Neural progenitor cell (in vitro differentiated cells): ENCODE measurements at places on chromosomes 1 and 21.

GRCh38 chr1:46772571-46772970, 26.3 kb upstream of the CYP4B1 start:
- DNase-seq: no peak

GRCh38 chr1:20787840-20788795, 1.0 kb upstream of the HP1BP3 start:
- DNase-seq: peak; percentile 23

- no peak for DNase-seq
Measured at GRCh38 chr1:185059950-185060571, 14.7 kb downstream of the RNF2 start.

DNA sequence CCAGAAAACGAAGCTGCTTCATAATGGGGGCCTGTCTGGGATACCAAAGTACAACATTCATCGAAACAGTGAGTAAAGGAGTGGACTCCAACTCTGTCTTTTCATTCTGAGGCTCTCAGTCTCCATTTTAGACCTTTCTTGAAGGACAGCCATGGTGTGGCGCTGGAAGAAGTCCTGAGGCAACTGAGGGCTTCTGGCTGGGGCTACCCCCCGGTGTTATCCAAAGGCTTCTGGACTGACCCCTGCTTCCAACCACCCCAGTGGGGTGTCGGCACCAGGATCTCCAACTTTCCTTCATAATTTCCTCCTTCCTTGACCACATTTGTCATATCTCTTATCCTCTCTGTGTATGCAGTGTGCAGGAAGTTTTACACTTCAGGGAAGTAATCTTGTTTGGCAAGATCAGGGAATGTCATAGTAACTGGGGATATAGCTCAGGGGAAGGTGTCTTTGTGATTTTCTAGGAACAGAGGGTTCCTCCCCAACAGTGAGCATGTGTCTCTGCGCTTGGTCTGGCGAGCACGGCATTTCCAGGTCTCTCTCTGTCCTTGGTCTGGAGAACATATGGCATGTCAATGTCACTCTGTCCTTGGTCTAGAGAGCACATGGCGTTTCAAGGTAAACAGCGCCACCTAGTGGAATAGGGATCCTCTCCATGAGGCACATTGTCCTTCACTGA, 19.4 kb upstream of the BSDC1 start:
- peak; percentile 79 for DNase-seq

DNA sequence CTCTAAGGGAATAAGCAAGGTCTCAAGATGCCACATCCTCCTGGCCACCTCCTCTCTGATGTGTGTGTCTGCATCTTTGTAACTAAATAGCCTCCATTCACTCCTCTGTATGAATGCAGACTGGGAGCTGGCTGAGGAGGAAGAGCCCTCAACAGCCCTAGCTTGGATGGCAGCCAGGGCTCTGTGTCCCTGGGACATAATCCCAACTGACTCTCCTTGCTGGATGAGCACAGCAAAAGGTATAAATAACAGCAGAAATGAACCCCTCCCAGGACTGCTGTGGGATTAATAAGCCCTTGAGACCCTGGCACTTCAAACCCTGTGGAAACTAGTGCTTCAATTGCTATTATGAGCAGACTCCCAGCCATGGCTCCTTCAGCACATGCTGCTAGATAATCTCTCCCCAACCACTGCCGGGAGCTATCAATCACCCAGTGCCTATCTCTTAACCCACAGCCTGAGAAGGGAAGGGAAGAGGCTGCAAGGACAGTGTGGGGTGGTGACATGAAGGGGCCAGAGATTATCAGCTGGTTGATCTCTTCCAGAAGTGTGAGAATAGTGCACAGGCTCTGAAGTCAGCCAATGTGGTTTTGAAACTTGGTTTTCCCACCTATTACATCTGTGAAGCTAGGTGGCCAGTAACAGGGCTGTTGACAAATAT, 152.2 kb downstream of the TNR start:
- no peak for DNase-seq

- DNase-seq: peak; percentile 2
Measured at GRCh38 chr1:78091215-78091813, 45.5 kb downstream of the GIPC2 start.

- peak; percentile 58 for DNase-seq
Measured at GRCh38 chr1:17572264-17572985, 32.9 kb downstream of the ARHGEF10L start.

- no peak for DNase-seq
Measured at GRCh38 chr1:108154314-108154713, 45.8 kb downstream of the SLC25A24 start.

DNA sequence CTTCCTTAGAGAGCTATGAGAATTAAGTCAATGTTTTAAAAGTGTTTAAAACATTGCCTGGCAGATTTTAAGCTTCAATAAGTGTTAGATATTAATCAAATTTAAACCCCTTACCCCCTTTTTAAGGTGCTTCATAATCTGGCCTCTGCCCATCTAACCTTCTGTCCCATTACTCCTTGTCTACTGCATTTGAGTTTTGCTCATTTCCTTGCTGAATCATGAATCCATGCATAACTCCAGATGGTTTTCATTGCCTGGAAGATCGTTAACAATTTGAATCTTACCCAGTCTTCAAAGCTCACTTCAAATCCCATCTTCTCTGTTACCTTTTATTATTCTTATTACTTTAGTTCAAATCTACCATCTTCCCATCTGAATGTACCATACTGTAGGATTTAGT, 4.6 kb downstream of the HJV start:
- DNase-seq: no peak

- no peak for DNase-seq
Measured at GRCh38 chr1:100861379-100861778, 33.3 kb downstream of the EXTL2 start.

DNA sequence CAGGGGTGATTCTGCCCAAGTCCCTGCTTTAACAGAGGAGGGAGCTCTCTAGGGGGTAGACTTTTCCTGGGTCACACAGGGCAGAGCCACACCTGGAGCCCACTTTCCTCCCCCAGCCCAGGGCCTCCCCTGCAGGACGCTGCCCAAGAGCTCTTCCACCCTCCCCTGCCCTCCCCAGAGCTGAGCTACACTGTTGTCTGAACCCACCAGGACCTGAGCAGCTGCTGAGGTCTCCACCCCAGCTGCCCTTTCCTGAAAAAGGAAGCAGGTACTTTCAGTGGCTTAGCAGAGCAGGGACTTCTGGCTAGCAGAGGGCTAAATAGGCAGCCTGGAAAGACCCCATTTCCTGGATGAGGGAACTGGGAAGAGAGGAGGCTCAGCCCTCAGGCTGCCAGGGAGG, 169.3 kb upstream of the ETV3 start:
- no peak for DNase-seq
